ENCODE measurements at places on chromosomes 11 and 22. TPM values are rescaled to one million over a fixed set of nuclear protein-coding genes. Genes with fewer than 3 reads are reported as not detected.
A peak's percentile ranks its signal among the peaks of the same experiment; 100 is the strongest.

Gene CNGA4
- total RNA-seq, result not detected

Gene KDELR3
- 4.6 TPM for total RNA-seq

Gene TRIM49
- not detected for total RNA-seq

Gene OR10V1
- not detected for total RNA-seq

Gene NCR3LG1
- total RNA-seq, result 0.74 TPM

Gene OR4C45
- total RNA-seq, result not detected

DNA sequence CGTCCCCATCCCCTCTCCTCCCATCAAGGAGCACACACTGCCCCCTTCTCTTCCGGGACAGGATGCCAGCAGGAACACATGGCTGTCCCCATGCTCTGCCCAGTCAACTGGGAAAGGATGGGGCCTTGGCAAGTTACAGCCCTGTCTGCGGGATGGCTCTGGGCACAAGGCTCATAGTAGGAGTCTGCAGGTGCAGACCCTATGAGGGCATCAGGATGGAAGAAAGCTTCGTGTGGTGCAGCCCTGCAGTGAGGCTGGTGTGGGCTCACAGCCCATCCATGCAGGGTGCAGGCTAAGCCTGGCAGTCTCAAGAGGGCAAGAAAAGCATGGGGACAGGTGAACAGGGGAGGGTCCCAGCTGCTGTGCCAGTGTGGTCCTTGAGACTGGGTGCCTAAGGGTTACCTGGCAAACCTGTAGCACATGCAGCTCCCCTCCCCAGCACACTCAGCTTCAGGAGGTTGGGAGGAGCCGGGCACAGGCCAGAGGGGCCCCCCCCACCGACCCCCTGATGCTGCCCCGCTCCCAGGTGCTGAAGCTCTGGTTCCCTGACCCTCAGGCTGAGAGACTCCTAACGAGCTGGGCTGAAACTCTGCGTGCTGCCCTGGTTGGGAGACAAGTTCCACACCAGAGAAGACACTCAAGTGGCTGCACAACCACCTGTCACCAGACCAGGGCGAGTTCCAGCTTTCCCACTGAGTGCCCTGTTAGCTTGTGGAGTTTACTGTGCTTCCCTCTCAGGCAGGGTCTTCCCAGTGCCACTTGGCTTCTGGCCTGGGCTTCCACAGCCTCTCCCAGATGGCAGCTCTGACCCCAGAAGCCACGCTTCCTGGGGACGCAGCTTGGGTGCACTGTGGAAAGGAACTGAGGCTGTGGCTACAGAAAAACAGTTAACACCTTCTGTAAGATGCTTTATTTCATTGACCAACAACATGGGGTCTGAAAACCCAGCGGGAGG lies 3.3 kb upstream of the SCARF2 start:
- H3K36me3 ChIP-seq, result no peaks in the 10 kb centered on the region
- no peak for DNase-seq
- peaks cover 46% of the 10 kb centered on the region for H3K27me3 ChIP-seq
- no peak overlapping the region for H3K4me3 ChIP-seq
- no peaks in the 10 kb centered on the region for H3K4me1 ChIP-seq
- H3K27ac ChIP-seq, result no peak overlapping the region

- H3K27ac ChIP-seq, result no peak overlapping the region
- H3K36me3 ChIP-seq, result no peaks in the 10 kb centered on the region
- no peaks in the 10 kb centered on the region for H3K4me1 ChIP-seq
- H3K4me3 ChIP-seq, result no peak overlapping the region
- DNase-seq, result peak; percentile 20
Observed at GRCh38 chr11:13249992-13250391, 27.6 kb upstream of the BMAL1 start.

GRCh38 chr11:131052367-131052766 lies 136.1 kb upstream of the SNX19 start:
- no peaks in the 10 kb centered on the region for H3K36me3 ChIP-seq
- no peak overlapping the region for H3K27ac ChIP-seq
- H3K4me1 ChIP-seq, result peaks cover 9% of the 10 kb centered on the region
- no peaks in the 10 kb centered on the region for H3K27me3 ChIP-seq

GRCh38 chr22:25331050-25331449 lies 111.6 kb downstream of the CRYBB2 start:
- no peaks in the 10 kb centered on the region for H3K4me1 ChIP-seq
- DNase-seq, result no peak
- H3K36me3 ChIP-seq, result no peaks in the 10 kb centered on the region
- no peak overlapping the region for H3K4me3 ChIP-seq
- no peaks in the 10 kb centered on the region for H3K27me3 ChIP-seq
- no peak overlapping the region for H3K27ac ChIP-seq

GRCh38 chr11:63941901-63942300 lies 3.1 kb downstream of the NAA40 start:
- H3K27ac ChIP-seq, result peak overlapping the region; percentile 46
- no peaks in the 10 kb centered on the region for H3K27me3 ChIP-seq
- H3K4me3 ChIP-seq, result no peak overlapping the region
- no peaks in the 10 kb centered on the region for H3K4me1 ChIP-seq
- DNase-seq, result no peak
- no peaks in the 10 kb centered on the region for H3K36me3 ChIP-seq

- H3K4me3 ChIP-seq, result no peak overlapping the region
- H3K27me3 ChIP-seq, result no peaks in the 10 kb centered on the region
- no peaks in the 10 kb centered on the region for H3K36me3 ChIP-seq
- no peak for DNase-seq
Observed at GRCh38 chr11:122937983-122938382, 43.7 kb downstream of the BSX start.

- H3K36me3 ChIP-seq, result no peaks in the 10 kb centered on the region
- peaks cover 19% of the 10 kb centered on the region for H3K27me3 ChIP-seq
- no peak overlapping the region for H3K4me3 ChIP-seq
Observed at GRCh38 chr11:67644042-67644441, 4.5 kb upstream of the TBX10 start.

DNA sequence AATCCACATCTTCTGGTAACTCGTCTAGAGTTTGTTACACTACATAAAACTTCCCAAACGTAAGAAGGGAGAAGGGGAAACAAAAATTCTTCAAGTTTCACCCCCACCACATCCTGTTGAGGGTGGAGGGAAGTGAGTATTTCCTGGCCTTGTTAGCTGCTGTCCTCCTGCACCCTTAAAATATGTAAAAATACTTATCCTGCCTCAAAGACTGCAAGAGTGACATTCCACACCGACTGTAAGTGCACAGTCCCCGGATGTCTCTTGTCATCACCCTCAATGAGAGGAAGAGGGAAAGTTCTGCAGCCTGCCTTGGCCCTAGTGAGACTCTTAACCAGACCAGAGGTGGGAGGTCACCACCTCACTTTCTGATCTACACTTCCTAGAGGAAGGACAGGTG lies 3.3 kb downstream of the TMEM121B start:
- peaks cover 31% of the 10 kb centered on the region for H3K4me1 ChIP-seq
- H3K36me3 ChIP-seq, result no peaks in the 10 kb centered on the region
- DNase-seq, result no peak
- H3K27me3 ChIP-seq, result peaks cover 10% of the 10 kb centered on the region
- no peak overlapping the region for H3K27ac ChIP-seq

GRCh38 chr11:43868852-43869567 lies 11.6 kb upstream of the ALKBH3 start:
- DNase-seq, result no peak
- H3K4me1 ChIP-seq, result no peaks in the 10 kb centered on the region
- H3K27ac ChIP-seq, result no peak overlapping the region
- no peaks in the 10 kb centered on the region for H3K36me3 ChIP-seq

DNA sequence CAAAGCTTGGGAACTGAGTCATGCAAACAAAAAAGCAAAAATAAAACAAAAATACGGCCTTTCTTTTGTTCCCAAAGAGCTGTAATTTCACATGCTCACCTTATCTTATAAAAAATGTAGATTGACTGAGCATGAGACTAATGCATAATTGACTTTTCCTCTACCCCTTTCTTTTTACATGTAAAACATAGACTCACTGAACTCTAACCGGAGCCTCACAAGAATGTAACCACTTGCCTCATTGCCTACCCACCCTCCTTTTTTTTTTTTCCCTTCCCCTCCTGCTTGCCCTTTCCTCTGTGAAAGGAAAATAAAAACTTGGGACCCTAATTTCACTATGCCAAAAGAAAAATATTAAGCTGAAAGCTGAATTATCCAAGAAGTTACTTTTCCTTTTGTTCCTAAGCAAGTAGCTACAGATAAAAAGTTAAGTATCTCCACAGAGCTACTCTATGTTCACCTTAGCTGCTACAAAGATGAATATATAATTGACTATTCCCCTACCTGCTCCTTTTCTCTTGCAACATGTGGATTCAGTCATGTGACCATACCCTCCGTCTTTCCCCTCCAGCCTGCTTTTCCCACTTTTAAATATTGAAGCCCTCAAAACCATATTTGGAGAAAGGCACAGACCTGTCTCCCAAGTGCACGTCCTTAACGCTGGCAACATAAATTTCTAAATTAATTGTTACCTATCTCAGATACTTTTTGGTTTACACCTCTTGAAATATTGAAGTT lies 39.6 kb upstream of the WEE1 start:
- H3K27ac ChIP-seq, result no peak overlapping the region
- peaks cover 21% of the 10 kb centered on the region for H3K4me1 ChIP-seq
- H3K27me3 ChIP-seq, result no peaks in the 10 kb centered on the region
- no peak overlapping the region for H3K4me3 ChIP-seq
- no peak for DNase-seq

GRCh38 chr11:69204941-69205742 lies 49.4 kb downstream of the SMIM38 start:
- H3K27me3 ChIP-seq, result no peaks in the 10 kb centered on the region
- no peaks in the 10 kb centered on the region for H3K36me3 ChIP-seq
- H3K27ac ChIP-seq, result no peak overlapping the region
- no peak for DNase-seq
- H3K4me1 ChIP-seq, result peaks cover 12% of the 10 kb centered on the region
